ENCODE measurements at places on chromosomes 4 and X. TPM values are rescaled to one million over a fixed set of nuclear protein-coding genes. Genes with fewer than 3 reads are reported as not detected.

DNA sequence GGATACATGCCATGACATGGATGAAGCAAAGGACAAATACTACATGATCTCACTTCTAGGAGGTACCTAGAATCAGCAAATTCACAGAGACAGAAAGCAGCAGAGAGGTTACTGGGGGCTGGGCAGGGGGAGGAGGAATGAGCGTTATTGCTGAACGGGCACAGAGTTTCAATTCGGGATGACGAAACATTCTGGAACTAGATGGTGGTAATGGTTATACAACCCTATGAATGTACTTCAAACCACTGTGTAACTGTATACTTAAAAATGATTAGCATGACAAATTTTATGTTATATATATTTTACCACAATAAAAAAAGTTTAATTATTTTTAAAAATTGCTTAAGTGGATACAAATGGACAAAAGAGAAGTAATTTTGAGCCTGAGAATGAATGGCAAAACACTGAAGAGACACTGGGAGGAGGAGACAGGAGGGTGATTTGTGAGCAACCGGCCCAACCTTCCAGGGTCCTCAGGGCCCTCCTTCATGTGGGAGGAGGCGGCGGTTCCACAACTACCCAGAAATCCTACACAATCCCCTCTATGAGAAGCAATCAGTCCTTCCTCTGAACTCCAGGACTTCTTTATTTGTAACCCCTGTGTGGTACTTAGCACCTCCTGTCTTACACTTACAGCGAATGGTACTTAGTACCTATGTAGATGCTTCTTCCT lies 14.1 kb downstream of the ACSL1 start:
- no peak for DNase-seq

DNA sequence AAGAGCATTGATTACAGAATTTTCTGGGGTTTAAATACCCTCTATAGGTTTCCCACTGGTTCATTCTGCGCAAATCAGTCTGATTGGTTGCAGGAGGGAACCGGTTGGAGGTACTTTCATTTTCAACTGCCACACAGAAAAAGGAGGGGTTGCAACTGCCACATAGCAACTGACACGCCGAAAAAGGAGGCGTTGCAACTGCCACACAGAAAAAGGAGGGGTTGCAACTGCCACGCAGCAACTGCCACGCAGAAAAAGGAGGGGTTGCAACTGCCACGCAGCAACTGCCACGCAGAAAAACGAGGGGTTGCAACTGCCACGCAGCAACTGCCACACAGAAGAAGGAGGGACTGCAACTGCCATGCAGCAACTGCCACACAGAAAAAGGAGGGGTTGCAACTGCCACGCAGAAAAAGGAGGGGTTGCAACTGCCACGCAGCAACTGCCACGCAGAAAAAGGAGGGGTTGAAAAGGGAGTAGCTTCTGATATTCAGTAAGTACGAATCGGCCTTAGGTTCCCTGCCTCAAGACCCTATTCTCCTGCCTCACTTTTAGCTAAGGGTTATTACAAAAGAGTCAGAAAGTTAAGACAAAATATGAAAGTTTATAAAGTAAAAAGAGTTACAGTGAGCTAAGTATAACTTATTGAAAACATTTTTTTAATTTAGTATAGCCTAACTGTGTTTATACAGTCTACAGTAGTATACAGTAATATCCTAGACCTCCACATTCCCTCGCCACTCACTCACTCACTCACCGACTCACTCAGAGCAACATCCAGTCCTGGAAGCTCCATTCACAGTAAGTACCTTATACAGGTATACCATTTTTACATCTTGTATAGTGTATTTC lies 431.8 kb downstream of the KCTD8 start:
- DNase-seq = no peak

GRCh38 chrX:55695227-55696018 lies 22.1 kb upstream of the RRAGB start:
- no peak for DNase-seq

- no peak for DNase-seq
These were observed 19.6 kb downstream of the VBP1 start for GRCh38 chrX:155235891-155236290.

DNA sequence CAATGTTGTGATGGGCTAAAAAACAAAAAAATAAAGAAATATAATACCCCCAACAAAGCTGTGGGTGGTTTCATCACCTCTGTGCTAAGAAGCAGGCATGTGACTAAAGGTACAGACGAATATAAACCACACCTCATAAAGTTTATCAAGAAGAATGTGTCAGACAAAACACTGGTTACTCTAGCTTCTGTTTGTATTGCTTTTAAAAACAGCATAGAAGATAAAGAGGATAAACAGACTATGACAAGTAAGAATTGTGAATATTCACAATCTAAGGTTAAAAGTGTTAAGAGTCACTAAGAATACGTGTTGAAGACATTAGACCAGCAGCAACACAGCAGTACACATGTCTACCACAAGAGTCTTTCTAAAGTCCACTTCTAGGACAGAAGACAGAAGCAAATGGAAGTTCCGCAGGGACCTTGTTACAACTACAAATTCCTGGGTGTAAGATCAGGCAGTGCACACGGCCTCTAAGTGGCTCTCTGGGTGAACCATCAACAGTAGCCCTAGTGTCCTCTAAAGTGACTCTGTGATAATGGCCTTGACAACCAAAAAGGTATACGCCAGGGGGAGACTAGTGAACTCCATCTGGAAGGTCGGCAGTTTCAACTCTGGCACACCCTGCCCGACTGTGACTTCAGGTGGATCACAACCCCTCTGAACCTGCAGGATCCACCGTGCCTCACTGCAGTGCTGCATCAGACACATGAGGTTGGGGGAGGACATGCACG lies 8.3 kb upstream of the FGFBP2 start:
- peak; percentile 23 for DNase-seq

DNA sequence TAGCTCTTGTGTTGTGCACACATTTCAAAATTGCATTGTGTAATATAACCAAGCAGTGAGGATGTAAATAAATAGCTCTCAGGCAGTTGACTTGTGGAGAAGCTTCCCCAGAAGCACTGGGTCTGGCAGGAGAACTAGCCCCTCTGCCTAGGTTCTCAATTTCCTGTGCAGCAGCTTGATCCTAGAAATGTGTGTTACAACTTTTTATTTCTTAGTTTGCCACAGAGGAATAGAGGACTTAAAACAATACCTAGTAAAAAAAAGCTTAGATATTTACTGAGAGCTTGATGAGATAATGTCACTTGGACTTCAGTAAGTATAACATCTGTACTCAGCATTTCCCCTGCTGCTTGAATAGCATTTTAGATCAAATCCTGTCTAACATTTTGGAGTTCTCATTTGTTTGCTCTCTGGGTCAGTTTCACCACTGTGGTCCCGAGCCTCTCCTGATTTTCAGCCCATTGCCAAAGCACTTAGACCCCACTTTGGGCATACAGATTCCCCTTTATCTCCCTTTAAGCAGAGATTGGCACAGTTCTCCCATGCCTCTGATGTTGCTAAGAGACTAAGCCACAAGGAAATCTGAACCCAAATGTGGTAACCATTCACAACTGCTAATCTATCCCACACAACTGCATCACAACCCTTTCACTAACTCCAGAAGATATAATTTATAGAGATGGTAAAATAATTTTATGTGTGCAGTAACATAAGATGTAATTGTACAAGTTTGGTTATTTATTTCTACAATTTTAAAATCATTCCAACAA lies 98.2 kb upstream of the NRK start:
- DNase-seq = no peak

GRCh38 chrX:72123471-72124185 lies 8.1 kb downstream of the RTL5 start:
- no peak for DNase-seq

GRCh38 chr4:81883530-81884450 lies 412.1 kb upstream of the RASGEF1B start:
- no peak for DNase-seq

DNA sequence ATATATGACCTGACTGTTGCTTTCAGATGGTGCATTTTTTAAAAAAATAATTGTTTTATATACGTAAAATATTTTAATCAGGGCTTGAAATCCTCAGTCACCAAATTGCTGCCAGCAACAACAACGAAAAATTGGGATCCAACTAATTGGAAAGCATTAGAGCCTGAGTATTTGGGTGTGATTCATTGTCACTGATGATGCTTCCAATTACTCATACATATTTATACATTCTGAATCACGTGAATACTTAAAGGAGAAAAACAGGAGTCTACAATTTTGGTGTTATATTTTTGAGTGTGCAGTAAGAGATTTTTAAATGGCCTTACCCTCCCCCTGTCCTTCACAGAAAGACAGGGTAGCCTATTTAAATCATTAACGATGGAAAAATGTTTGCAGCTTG lies 765.6 kb upstream of the TENM3 start:
- DNase-seq = no peak

DNA sequence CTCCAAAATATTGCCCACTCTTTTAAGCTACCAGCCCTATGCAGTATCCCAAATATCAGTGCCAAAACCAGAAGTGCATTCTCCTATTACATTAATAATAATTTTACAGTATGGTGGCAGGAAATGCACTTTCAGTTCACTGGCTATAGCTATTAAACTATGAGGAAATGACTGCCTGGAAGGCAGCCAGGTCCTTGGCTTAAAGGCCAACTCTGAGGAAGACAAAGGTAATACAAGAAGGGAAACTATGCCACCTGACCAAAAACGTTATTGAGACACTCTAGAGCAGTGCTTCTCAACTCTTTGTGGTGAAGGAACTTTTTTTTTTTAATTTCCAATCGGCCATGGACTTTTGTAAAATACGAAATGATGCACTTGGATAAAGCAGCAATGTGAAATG lies 133.6 kb upstream of the VAMP7 start:
- DNase-seq = no peak

DNA sequence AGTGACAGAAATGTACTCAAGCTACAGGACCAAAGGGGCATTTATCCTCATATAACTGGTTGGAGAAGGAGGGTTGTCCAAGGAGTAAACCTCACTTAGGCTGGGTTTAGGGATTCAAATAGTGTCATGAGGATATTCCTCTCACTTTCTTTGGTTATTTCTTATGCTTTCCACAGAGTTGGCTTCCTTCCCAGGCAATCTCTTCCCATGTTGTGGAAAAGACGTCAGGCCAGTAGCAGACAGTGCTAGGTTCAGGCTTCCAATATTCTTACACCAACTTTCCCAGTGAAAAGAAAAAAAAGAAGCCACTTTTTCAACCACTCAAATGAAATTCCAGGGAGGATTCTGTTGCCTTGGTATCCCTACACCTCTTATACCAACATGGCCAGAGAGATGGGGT lies 653.0 kb downstream of the C4orf33 start:
- no peak for DNase-seq

GRCh38 chrX:85378461-85378860 lies 1.0 kb downstream of the POF1B start:
- DNase-seq = no peak

CT45A5 gene
- not detected for total RNA-seq

DNA sequence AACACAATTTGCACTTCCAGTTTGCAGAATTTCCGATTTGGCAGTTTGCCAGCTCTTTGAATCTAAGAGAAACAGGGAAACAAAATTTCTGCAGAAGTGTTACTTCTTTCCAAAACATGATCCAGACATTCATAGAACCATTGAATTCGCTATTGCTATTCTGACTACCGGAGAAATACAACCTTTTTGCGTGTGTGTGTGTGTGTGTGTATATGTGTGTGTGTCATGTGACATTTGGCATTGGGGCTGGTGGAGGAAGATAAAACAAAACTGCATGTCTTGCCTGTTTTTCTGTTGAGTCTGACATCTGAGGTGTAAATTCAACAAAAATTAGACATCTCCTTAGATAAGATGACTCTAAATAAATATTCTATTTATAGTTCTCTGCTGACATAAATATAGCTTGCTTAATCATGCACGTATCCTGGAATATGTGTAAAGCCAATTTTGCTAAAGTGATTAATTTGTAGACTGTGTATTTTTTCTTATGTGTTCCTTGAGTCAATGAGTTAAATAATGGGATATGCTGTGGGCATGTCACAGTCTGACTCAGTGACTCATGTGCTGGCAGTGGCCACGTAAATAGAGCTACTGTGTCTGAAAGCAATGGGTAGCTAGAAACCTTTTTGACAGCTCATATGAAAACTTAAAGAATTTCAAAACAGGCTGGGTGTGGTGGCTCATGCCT lies 98.9 kb downstream of the HPGD start:
- peak; percentile 16 for DNase-seq

- no peak for DNase-seq
These were observed 89.5 kb downstream of the HS3ST1 start for GRCh38 chr4:11338956-11339782.

DNA sequence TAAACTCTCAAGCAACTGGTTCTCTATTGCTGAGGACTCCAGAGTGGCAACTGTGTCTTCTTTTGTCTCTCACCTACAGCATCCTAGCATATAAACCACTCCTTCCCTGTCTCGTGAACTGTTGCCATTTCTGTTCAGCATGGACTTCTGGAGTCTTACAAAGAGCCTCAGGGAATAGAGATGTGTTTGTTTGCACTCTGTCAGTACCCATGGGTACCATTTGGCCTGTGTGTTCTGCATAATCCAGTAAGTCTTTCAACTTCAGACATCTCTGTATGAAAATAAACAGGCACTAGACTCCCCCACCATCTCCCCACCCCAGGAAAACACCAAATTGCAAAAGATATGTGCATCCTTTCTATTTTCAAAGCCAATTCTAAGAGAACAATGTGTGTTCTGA lies 1351.6 kb upstream of the PABPC4L start:
- no peak for DNase-seq

F9 gene
- not detected for total RNA-seq

- no peak for DNase-seq
These were observed 47.4 kb downstream of the CCDC149 start for GRCh38 chr4:24865401-24865800.

CTAG1B gene
- not detected for total RNA-seq

DNA sequence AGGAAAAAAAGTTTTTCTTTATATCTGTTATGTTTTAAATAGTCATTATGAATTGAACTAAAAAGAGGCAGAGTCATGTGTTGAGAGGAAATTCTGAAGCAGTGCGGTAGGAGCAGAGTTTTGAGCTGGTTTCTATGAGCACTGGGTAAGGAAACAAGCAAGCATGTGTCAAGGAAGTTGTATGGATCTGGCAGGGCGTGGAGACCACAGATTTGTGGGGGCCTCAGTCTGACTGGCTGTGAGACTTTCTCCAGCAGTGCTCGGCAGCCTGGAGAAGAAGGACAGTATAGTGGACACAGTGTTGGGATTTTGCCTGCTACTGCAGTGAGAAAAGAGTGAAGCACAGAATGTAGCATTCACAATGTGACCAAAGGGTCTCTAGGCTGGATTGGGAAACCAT lies 399.1 kb downstream of the INPP4B start:
- DNase-seq = no peak

GRCh38 chrX:47561659-47562151 lies 700 bp downstream of the ARAF start:
- DNase-seq = no peak

C4orf36 gene
- total RNA-seq = not detected

- no peak for DNase-seq
These were observed 26.5 kb upstream of the PSAPL1 start for GRCh38 chr4:7461230-7461629.

OPRPN gene
- total RNA-seq = not detected

DNA sequence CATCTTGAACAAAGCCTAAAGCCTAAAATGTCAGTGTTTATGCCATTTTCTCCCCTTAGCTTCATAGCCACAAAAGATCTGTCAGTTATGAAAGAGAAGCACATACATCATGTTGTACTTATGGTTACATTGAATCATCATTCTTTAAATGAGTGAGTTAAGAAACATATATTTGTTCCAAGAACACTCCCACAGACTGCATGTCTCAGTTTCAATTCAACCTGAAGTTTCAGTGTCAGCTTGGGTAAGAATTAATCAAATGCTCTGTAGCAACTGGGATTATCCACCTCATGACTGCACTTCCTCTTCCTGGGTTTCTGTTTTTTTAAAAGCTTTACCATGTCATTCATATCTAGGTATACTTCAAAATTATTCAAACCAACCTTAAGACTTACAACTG lies 3.9 kb upstream of the TMPRSS11B start:
- DNase-seq = no peak

- no peak for DNase-seq
These were observed 86.7 kb downstream of the ATP8A1 start for GRCh38 chr4:42570221-42570620.

All from CD8-positive, alpha-beta T cell (primary cell).